ENCODE measurements at places on chromosomes 4 and X.

DNA sequence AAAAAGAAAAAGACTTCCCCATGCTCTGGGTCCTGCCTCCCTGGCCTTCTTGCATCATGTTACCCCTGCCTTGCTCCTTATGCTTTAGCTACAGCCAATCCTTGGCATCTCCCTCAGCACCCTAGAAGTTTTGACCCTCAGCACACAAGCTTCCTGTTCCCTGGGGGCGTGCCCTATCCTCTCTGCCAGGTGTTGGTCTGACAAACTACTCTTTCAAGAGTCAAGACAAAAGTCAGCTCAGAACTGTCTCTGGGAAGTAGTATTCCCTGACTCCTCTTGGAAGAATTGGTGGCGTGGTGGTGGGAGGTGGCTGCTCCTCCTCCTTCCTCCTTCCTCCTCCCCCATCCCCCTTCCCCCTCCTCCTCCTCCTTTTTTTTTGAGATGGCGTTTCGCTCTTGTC, 41.0 kb downstream of the PRPS1 start:
- no peak for DNase-seq

DNA sequence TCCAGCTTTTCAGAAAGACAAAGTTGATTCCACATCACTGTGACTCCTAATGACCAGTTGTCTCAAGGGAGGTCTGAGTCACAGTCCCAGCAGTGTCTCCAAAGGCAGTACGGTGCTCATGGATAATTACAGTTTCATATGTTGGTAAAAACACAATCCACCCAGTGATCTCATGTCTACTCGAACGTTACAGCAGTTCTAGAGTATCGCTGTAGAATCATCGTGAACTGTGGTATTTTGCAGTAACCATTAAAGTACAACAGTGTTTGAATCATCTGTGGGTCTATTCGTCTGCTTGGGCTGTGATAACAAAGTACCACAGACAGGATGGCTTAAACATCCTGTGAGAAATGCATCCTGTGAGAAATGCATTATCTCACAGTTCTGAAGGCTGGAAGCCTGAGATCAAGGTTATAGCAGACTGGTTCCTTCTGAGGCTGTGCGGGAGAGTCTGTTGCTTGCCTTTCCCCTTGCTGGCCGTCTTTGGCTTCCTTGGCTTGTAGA, 121.1 kb upstream of the SORBS2 start:
- DNase-seq: no peak

GRCh38 chr4:140497747-140498636, at the start of gene MGAT4D:
Gene MGAT4D, minus strand, starts transcription at chr4:140498293. Its CDS starts 71 bp downstream, at chr4:140498222.
- DNase-seq: no peak

DNA sequence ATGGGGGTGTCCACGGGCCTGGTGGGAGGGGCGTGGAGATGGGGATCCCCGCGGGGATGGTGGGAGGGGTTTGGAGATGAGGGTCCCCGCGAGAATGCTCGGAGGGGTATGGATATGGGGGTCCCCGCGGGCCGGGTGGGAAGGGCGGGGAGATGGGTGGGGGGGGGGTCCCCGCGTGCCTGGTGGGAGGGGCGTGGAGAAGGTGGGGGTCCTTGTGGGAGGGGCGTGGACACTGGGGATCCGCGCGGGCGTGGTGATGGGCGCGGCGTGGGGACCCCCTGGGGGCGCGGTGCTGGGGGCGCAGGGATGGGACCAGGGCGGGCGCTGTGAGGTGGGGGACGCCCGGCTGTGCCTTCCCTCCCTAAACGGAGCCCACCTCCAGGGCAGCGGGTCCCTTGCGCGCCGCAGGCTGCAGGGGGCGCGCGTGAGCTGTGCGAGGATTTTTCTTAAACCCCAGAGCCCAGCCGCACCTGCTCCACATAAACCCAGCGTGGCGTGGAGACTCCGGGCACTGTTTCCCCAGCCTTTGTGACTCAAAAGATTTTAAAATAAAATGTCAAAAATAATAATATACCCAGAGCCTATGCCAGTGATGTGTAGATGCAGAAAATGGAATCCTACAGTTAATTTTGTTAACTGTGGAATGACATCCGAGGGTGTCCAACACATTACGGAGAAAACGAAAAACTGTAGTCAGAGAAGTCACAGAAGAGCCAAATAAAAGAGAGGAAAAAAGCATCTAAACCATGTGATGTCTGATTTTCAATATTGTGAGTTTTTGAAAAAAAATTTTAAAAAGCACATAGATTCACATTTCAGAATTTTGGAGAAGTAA, 1.5 kb upstream of the ASMTL start:
- peak; percentile 65 for DNase-seq

GRCh38 chr4:177339477-177340374, 30.1 kb downstream of the NEIL3 start:
- DNase-seq: peak; percentile 36

DNA sequence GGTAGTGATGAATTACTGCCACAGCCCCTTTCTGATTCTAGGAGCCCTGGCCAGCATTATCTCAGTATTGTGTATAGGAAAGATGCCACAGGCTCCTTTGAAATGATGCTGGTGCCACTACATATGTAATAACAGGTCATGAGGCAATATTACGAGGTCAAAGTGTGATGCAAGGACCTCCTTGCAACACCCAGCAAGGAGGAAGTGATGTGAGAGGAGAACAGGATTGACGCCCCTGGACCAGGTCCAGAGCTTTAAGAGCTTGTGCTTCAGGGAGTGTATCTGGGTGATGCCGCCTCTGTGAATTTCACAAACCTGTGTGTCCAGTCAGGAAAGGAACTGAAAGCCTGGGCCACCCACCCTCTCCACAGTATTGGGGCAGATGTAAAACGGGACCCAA, 261.8 kb downstream of the MID1IP1 start:
- no peak for DNase-seq

DNA sequence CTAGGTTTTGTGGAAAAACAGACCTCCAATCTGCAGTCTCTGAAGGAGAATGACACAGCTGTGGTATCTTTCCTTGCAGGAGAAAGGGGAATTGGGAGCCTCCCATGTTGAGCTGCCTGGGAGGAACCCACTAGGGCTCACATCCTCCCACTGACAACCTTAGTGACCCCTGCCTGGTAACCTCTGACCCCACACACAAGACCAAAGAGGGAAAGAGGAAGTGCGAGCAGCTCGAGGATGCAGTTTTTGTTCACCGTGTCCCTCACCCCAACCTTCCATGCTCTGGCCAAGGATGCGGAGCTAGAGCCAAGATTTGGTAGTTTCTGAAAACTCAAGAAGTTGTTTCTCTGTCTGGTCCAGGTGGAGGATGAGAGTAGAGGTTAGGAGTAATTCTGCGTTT, 5.4 kb upstream of the ZXDA start:
- DNase-seq: no peak

DNA sequence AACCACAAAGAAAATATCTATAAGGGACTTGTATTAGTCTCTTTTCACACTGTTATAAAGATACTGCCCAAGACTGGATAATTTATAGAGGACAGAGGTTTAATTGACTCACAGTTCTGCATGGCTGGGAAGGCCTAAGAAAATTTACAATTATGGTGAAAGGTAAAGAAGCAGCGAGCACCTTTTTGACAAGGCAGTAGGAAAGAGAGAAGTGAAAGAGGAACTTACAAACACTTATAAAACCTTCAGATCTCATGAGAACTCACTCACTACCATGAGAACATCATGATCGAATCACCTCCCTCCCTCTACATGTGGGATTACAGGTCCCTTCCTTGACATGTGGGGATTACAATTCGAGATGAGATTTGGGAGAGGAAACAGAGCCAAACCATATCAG, 856.0 kb downstream of the TRAM1L1 start:
- no peak for DNase-seq

- DNase-seq: no peak
Observed at GRCh38 chrX:14295426-14295825, 233.9 kb upstream of the GLRA2 start.

GRCh38 chr4:145218251-145218650, 37.9 kb upstream of the OTUD4 start:
- DNase-seq: no peak

DNA sequence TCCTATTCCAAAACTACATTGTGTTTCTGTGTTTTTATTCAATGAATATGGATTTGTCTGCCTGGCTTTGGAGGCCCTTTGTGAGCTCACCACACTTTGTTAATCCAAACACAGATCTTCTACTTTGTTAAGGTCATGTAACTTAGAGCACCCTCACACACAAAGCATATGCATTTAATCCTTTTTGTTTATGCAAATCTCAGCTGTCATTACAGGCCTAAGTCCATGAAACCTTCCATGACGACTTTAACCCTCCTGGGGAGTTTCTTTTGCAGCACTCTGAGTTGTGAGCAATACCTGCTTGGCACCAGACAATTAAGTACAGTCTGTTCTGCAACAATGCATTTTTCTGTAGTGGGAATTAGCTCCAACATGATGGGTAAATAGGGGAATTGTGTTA, 14.9 kb downstream of the CCSER1 start:
- no peak for DNase-seq

- no peak for DNase-seq
Observed at GRCh38 chr4:76216975-76217814, 3.6 kb upstream of the SCARB2 start.

- DNase-seq: peak; percentile 32
Observed at GRCh38 chr4:13455411-13455810, 28.7 kb downstream of the RAB28 start.

DNA sequence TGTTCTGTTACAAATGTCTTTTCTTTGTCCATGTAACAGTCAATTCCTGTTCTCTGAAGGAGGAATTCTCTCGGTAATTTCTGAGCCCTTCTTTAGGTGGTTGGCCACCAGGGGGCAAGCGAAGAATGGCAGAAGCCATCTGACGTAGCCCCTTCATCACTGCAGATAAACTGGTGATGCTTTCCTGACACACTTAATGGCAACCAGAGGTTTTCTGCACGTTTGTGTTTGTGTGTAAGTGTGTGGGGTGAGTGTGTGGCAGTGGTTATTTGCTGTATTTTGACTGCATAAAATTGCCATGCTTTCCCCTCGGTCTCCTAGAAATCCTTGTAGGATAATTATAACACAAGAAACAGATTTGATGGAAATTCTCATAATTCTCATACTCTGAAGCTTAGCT, 64.8 kb upstream of the STOX2 start:
- DNase-seq: peak; percentile 44

DNA sequence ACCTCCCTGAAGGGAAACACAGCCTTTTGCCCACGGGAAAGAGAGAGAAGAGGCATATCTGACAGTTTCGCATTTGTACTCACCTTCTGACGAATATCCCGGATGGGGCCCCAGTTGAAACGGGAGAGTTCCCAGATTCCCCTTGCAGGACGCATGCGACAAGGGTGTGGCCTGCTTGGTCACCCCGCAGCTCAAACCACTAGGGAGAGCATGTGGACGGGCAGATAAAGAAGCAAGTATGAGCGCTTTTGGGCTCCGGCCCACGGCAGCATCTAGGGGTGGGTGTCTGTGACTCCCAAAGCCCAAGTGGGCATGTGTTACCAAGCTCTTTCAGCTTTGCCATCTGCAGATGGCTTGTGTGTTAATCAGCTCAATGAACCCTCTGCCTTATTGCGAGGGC, 70.1 kb upstream of the MED14 start:
- no peak for DNase-seq

- DNase-seq: no peak
Observed at GRCh38 chrX:38657562-38657961, 96.2 kb downstream of the TSPAN7 start.

DNA sequence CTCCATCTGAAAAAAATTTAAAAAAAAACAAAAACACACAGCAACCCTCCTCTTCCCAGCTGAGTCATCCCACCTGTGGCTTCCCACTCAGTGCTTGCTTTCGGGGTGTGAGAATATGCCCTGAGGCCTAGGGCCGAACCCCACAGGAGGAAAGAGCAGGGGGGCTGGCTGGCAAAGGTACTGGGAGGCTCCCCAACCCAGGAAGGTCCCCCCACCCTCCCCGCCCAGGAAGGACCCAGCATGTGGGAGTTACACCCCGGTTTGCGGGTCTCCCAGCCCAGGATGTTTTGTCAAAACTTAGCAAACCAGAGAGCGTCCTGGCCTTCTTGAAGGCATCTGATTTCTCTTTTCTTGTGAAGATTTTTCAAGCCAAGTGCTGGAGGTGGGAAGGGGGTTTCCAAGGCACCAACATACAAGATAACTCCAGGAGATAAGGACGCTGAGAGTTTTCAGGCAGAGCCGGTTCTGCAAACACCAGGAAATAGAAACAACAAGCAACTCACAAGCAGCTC, 25.7 kb upstream of the CSF2RA start:
- DNase-seq: no peak

DNA sequence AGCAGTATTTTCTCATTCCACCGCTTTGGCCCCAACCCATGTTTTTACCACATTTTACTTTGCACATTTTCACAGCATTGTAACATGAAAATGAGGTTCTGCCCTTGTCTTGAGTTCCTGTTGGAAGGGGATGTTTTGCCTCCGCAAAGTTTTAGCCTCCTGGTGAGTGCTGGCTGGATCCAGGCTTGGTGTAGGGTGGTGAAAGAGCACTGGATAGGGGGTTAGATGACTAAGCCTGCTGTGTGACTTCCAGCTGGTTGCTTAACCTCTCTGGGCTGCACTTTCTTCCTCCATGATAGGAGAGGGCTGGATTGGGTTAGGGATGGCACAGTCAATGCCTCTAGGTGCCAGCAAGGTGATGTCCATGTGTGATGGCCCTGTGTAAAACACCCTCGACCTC, 28.9 kb downstream of the CYTL1 start:
- no peak for DNase-seq

DNA sequence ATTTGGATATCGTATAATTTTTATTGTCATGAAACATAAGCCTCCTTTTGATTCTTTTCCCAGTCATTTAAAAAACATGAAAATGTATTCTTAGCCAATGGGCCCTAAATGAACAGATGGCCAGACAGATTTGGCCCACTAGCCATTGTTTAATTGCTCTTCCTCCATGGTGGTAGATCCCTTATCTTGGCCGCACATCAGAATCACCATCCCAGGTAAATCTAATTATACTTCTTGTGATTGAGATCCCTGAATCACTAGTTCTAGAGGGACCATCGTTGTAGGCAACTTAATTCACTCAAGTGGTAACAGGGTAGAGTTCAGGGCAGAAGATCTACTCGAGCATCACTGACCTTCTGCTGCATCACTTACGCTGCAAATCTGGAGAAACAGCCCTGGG, 24.1 kb upstream of the VCX3A start:
- no peak for DNase-seq

DNA sequence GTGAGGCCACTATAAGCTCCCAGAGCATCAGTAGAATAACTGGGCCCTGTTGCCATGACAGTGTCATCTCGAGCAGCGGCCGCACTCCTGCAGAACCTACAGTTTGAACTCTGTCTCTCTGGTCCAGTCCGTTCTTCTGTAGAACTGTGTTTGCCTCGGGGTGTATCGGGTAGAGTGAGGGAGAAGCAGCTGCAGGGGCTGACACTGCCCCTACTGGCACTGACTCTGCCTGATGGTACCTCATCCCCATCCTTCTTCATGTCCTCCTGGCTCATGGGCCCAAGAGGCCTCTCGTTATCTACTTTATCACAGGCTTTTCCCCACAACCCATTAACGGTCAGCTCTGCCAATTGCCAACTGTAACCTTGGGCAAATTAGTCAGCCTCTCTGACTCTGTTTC, 96.5 kb downstream of the NPNT start:
- DNase-seq: no peak

- no peak for DNase-seq
Observed at GRCh38 chr4:6772223-6772928, 10.2 kb upstream of the KIAA0232 start.

All from HCEC 1CT (cell line).